ENCODE measurements at places on chromosomes 12 and 14. TPM values are rescaled to one million over a fixed set of nuclear protein-coding genes. Genes with fewer than 3 reads are reported as not detected.

KCNMB4 gene
- polyA plus RNA-seq = 0.49 TPM

MANSC4 gene
- not detected for polyA plus RNA-seq

RERGL gene
- not detected for polyA plus RNA-seq

NID2 gene
- polyA plus RNA-seq = 0.37 TPM

LALBA gene
- not detected for polyA plus RNA-seq

AKAP6 gene
- 0.98 TPM for polyA plus RNA-seq

RNF212B gene
- polyA plus RNA-seq = not detected

CATSPERB gene
- polyA plus RNA-seq = 1.2 TPM

KRT2 gene
- 0.08 TPM for polyA plus RNA-seq

GARIN6 gene
- polyA plus RNA-seq = not detected

WSCD2 gene
- not detected for polyA plus RNA-seq

DBX2 gene
- not detected for polyA plus RNA-seq

LRTM2 gene
- not detected for polyA plus RNA-seq

TRIM9 gene
- 0.05 TPM for polyA plus RNA-seq

PDZRN4 gene
- polyA plus RNA-seq = not detected

ORAI1 gene
- polyA plus RNA-seq = 235 TPM

Measured in CD4-positive, alpha-beta memory T cell (primary cell).